ENCODE measurements at places on chromosomes 6 and 20. TPM values are rescaled to one million over a fixed set of nuclear protein-coding genes. Genes with fewer than 3 reads are reported as not detected.

PFDN6 gene
- 52.0 TPM for total RNA-seq

C6orf52 gene
- total RNA-seq, result not detected

ISM1 gene
- not detected for total RNA-seq

OR2J3 gene
- not detected for total RNA-seq

SLC44A4 gene
- total RNA-seq, result under 0.01 TPM

DEFB124 gene
- total RNA-seq, result not detected

HM13 gene
- total RNA-seq, result 46.3 TPM

MEI4 gene
- total RNA-seq, result under 0.01 TPM

KPNA5 gene
- 9.0 TPM for total RNA-seq

ANKEF1 gene
- 2.4 TPM for total RNA-seq

LY6G5C gene
- 1.1 TPM for total RNA-seq

FAM217A gene
- total RNA-seq, result not detected

DEFB132 gene
- total RNA-seq, result not detected

SLC32A1 gene
- not detected for total RNA-seq

TRIM40 gene
- total RNA-seq, result not detected

EFCAB8 gene
- 0.27 TPM for total RNA-seq
